ENCODE measurements at places on chromosomes 16 and 17.

DNA sequence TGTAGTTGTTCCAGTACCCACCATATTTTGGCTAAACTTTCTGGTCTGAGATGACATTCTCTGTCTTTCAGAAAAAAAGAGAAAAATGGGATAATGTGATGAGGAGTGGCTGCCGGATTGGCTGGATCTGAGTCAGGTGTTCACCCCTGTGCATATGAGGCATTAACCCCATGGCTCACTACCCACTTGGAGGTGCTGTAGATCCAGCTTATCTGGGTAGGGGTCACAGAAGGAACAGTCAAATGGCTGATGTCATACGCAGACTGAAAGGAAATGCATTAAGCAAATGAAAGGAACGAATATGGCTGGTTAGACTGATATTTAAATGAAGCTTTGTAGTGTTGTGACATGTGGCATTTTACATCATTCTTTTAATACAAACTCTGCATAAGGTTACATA is 17.3 kb downstream of the MAP2K6 start:
- DNase-seq: no peak

DNA sequence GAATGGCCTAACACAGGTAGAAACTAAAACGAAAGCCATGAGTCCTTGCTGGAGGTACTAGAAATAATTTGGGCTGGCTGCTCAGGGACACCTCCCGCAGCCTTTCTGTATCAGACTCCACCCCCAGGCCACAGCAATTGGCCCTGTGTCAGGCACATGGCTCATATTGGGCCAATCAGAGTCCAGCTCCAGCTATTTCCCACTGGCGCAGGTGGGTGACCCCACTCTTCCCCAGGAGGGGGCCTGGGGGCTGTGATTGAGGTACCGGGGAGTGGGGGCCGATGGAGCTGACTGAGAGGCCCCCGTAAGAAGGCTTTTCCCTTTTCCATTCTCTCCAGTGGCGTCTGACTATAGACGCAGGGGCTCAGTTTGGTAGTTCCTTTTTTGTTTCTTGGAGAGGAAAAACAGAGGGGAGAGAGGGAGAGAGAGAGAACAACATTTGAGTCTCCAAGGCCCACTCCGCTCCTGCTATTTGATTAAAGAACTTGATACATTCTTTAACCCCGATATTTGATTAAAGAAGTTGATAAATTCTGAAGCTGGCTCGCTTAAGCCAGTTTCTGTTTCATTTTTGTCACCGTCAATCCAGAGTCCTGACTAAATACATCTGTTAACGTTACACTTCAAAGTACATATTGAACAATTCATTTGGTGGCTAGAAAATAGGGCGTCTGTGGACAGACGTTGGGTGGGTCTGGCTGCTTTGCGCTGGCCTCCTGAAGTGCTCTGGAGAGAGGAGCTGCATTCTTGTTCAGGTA is 26.3 kb downstream of the FOXL1 start:
- DNase-seq: peak; percentile 18

- DNase-seq: no peak
These were observed 5.7 kb upstream of the SPNS2 start for GRCh38 chr17:4492721-4493561.

- DNase-seq: no peak
These were observed 51.0 kb upstream of the CA10 start for GRCh38 chr17:52209507-52209906.

GRCh38 chr16:30430428-30430970 is 669 bp upstream of the DCTPP1 start:
- DNase-seq: no peak

- DNase-seq: no peak
These were observed 19.7 kb downstream of the MAP2K6 start for GRCh38 chr17:69434164-69434579.

DNA sequence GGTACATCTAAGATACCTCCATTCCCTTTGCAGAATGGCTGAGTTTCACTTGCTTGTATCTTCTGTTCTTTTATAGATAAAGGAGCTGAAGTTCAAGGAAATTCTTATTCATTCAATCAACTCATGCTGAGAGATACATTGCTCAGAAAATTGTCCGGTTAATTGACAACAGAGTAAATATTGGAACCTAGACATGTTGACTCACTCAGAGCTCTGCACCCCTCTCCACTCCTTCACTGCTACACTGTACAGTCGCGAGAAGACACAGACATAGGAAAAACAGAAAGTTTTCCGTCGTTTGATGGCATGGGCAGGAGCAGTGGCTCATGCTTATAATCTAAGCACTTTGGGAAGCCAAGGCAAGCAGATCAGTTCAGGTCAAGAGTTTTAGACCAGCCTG is 690.5 kb upstream of the SOX9 start:
- no peak for DNase-seq

- no peak for DNase-seq
These were observed 26.7 kb downstream of the CEP131 start for GRCh38 chr17:81195941-81196495.

- DNase-seq: no peak
These were observed 653 bp downstream of the SRRM2 start for GRCh38 chr16:2752850-2753732.

DNA sequence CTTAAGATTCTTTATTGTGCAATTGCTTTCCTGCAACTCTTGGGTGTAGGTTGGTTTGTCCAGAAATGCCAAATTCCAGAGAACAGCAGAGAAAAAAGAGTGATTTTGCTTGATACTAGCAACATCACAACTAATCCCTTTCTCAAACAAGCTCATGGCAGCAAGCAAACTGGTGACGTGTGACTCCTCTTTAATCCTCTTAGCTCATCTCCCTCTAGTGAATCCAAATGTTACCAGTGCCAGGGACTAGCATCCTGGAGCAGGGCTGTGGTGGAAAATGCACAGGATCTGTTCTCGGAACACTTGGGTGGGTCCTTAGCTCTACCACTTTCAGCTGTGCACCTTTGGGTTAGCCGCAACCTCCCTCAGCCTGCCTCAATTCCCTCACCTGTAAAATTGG is 204.0 kb upstream of the CCL2 start:
- no peak for DNase-seq

GRCh38 chr16:75345711-75346110 is 87.6 kb downstream of the CFDP1 start:
- DNase-seq: no peak

GRCh38 chr16:88768071-88768783 is 16.8 kb downstream of the PIEZO1 start:
- DNase-seq: no peak

DNA sequence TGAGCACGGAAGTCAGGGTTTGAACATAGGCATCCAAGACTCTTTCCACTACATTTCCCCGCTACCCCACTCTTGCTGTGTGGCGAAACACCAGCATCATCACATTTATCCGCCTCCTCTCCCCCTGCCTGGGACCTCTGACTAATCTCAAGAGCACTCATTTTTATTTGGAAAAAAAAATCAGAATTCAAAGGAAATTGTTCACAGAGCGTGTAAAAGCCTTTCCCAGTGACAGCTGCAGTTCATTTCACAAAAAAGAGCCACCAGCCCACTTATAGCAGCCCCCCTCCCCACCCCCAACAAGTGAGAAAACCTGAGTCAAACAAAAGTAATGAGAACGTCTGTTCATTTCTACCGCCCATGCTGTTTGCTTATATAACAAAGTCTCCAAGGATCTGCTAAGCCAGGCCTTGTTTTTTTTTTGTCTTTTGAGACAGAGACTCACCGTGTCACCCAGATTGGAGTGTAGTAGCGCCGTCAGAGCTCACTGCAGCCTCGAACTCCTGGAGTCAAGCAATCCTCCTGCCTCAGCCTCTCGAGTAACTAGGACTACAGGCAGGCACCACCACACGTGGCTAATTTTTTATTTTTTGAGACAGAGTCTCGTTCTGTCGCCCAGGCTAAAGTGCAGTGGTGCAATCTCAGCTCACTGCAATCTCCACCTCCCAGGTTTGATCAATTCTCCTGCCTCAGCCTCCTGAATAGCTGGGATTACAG is 48.3 kb upstream of the HAPSTR1 start:
- DNase-seq: no peak

All from stimulated activated CD4-positive, alpha-beta T cell treated with anti-CD3 and anti-CD28 coated beads, Interleukin-15, amount 100 ng/mL, for 1 hour (primary cell).